Activated CD4-positive, alpha-beta T cell treated with anti-CD3 and anti-CD28 coated beads, Interleukin-2, amount 10 ng/mL, durations not matched to agents 24 days and 14 days (primary cell): ENCODE measurements at places on chromosomes 16 and 17. TPM values are rescaled to one million over a fixed set of nuclear protein-coding genes. Genes with fewer than 3 reads are reported as not detected.

GRCh38 chr16:84268291-84269040, 26.2 kb upstream of the WFDC1 start:
- DNase-seq = no peak

GRCh38 chr16:58556678-58557077, 41.4 kb downstream of the SETD6 start:
- DNase-seq = no peak

DNA sequence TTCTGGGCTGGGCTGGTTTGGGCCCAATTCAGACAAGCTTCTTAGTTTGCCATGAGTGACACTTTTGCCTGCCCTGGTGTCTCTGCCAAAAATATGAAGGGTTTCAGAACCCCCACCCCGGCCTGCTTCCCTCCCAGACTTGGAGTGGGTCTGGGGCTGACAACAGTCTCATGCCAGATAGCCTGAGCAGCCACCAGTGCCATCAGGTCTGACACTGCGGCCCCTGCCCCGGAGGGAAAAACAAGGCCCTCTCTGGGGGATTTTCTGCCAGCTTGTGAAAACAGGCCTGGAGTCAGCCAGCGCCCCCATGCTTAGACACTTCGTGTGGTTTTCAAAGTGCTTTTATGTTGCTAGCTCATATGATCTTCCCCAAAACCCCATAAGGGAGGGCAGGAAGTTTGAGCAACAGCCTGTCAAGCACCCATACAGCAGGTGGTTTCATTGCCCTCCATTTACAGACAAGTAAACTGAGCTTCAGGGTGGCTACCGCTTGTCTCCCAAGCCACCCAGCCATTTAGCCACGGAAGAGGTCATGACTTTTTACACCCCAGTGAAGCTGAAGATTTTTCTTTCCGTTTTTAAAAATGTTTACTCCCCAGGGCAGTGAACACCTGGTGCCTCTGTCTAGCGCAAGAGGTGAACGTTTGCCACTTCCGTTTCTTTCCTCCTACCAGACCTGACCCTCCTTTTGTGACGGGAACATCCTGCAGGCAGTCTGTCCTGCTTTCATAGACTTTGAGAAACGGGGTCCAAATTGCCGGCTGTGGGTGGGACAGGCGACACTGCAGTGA, 300.6 kb downstream of the SEC14L1 start:
- peak; percentile 92 for DNase-seq

- no peak for DNase-seq
Measured at GRCh38 chr17:75806822-75807500, 22.4 kb downstream of the UNK start.

DNA sequence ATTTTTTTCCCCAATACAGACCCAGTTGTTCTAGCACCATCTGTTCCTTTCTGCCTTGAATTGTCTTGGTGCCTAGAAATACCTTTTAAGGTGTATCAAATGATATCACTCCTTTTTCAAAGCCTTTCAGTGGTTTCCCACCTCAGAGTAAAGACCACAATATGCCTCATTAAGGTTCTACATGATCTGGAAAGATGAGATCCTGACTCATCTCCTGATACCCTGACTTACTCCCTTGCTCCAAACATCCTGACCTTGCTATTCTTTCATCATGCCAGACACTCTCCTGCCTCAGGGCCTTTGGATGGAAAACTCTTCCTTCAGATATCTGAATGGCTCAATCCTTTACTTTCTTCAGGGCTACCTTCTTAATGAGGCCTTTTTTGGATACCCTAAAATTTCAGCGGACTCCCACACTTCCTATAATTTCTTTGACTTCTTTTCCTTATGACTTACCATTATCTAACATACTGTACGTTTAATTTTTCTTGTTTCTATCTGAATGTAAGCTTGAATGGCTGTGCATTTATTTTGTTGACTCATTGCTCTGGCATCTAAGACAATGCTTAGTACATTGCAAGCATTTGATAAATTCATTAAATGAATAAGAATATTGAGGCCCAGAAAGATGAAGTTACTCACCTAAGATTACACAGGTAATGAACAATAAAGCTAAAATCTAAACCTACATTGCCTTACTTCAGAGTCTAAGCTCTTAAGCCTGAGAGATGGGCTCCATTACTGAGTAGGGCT, 19.2 kb downstream of the FLOT2 start:
- no peak for DNase-seq

DNA sequence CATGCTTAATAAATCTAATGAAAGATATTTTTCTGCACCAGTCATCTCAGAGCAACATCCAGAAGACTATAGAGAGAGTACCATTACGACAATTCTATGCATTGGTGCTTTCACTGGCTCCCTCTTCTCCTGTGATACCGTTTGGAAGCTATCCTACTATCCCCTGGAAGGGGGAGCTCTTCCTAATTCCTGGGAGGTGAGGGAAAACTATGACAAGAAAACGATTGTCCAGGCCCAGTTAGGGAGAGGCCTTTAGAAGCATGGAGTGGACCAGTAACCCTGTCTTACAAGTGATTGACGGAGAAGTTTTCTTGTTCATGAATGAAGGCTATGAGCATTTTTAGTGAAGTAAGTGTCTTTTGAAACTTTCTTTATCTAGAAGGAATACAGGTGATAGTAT, 150.2 kb downstream of the TANC2 start:
- DNase-seq = no peak

- DNase-seq = no peak
Measured at GRCh38 chr17:206941-207560, 25.6 kb upstream of the DOC2B start.

DNA sequence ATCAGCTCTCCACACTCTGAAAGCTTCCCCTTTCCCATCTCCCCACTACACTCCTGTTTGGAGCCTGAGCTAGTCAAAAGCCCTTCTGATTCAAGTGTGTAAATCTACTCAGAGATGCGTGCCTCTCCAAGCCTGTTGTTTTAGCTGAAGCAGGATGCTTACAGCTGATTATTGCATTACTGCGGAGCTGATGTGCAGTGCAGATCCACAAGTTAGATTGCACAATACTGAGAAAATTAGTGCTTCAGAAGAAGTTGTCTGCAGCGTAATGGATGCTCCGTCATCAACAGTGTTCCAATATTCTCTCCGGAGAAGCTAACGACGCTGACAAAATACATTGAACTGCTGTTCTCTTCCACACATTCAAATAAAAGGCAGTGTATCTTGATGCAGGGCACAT, 44.8 kb upstream of the NLRP1 start:
- DNase-seq = no peak

GRCh38 chr16:89201439-89202377, 1.4 kb upstream of the SLC22A31 start:
- peak; percentile 93 for DNase-seq

DNA sequence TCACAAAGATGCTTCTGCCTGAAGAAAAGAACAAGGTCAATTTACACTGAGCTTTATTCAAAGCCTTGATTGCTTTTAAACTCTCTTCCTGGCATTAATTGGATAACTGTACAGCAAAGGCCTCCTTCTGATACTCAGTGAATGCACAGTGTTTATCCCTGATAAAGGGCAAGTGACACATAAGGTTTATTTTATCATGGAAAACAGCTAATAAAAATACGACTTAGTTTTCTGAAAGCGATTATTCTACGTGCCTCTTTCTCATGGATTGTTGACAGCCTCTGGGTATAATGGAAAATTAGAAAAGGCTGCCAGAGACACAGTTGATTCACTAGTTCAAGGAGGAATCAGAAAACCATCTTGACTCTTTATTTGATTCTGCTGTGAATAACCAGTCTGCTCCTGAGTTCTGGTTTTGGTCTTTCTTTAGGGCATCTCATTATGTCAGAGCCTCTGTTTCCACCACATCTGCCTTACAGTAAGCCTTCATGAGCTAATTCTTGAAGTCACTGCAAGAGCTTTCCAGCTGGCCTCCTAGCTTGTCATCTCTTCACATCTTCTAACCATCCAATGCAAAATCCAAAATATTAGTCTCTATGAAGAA, 212.9 kb downstream of the CNTNAP4 start:
- no peak for DNase-seq

DNA sequence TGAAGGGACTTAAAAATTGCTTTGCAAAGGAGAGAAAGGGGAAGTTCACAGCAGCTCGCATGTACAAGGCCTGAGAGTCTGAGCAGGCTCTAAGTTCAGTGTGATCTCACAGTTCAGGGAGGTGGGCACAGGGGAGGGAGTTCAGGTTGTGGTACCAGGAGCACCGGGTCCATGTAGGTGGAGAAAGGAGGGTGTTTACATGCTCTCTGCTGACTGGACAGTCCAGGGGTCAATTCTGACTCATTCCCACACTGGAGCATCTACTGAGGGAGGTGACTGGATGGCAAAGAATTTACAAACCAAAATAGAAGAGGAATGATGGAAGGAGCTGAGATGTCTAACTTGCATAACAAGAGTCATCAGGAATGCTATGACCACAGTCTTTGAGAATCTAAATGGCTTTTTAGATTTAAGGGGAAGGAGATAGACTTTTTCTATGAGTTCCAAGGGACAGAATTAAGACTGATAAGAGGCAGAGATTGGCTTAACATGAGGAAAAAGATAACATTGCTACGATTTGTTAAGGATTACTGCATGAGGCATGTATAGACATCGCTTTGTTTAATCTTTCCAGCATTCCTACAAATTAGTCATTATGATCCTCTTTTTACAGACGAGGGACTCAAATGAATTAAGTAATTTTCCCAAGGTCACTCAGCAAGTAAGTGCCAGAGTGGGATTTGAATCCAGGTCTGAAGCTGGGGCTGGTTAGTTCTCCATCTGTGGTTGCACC, 29.9 kb downstream of the MIS12 start:
- DNase-seq = no peak

DNA sequence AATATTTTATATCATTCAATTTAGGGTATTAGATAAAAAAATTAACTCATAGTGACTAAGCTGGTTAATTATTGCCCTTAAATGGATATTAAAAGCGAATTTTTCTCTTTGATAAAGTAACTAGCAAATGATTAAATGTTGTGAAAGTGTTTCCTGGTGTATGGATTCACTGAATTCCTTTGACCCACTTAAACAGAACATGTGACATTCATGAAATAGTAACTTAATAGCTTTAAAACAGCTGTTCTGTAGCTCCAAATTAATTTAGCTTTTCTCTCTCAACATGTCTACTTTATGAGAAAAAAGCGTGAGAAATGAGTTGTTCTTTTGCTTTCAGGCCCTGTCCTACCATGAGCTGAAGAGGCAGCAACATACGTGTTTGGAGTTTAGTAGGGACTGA, 36.4 kb upstream of the APPBP2 start:
- DNase-seq = no peak

DNA sequence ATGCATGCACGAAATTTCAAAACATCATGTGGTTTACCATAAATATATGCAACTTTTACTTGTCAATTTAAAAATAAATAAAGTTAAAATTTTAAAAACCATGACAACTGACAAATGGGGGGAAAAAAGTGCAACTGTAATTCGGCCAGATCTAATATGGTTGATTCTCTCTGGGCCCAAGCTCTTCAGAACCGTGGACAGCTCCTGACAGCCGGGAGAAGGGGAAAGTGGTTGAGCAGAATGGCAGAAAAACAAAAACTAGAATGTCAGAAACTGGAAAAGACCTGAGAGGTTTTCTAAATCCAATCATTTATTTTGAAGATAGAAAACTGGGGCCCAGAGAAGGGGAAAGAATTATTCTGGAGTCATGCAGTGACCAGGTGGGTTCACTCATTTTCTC, 126.6 kb downstream of the TMEM132E start:
- peak; percentile 78 for DNase-seq

GRCh38 chr17:77375917-77376651, 235.3 kb downstream of the SEC14L1 start:
- peak; percentile 93 for DNase-seq

DNA sequence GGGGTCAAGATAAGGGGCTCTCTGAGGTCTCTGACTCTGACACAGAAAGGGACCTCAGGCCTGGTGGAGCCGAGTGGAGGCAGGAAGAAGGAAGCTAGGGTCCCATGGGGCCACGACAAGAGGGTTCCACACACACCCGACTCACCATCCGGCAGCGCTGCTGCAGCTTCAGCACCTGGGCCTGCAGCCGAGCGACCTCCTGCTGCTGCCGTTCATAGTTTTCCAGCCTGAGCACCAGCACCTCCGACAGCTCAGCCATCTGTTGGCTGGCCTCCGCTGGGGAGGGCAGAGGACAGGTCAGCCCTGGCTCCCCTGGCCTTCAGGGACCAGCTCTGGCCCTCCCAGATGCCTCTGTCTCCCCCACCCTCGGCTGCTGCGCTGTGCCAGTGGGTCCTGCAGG, 6.4 kb downstream of the HAP1 start:
- DNase-seq = no peak

DNA sequence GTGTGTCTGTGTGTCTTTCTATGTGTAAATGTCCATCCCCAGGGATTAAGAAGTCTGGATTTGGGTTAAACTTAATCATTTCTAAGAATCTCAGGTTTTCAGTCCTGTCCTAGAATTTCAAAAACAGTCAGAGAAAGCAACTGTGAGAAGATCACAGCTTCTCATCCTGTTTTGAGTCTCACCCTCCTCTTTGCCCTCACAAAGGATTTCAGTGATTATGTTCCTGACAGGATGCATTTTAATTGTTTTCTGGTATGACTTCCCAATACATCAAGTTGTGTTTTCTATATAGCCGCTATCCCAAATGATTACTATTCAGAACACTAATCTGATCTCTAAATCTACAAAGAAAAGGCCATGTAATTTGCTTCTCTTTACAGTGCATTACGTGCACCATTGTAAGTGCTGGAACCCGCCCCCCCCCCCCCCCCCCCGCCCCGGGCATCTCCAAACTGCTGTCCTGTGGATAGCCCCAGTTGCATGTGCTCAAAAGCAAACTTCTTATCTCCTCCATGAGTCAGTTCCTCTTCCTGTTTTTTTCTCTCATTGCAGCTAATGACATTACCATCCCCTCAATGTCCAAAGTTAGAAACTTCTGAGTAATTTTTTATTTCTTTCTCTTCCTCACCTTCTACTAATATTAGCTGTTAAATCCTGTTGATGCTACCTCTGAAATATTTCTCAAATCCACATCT, 73.9 kb downstream of the CDH13 start:
- DNase-seq = no peak

GRCh38 chr16:24471561-24472350, 67.6 kb upstream of the RBBP6 start:
- no peak for DNase-seq

GRCh38 chr16:23156946-23157460, 7.8 kb upstream of the USP31 start:
- DNase-seq = no peak

DNA sequence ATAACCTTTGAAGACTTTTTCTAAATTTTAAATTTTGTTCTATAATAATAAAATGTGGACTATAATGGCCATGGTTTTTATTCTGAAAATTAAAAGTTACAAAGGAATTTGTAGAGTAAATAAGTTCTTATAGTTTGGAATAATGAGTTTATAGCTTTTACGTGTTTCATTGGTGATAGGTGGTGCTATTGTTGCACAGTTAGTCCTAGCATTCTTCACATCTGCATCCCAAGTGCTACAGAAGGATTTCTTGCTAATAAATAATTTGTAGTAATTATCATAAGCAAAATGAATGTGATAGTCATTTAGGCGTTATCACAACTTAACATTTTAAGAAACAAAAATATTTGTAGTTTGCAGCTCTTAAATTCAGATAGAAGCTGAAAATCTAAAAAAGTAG, 67.9 kb downstream of the BCAS3 start:
- no peak for DNase-seq

GRCh38 chr16:19284207-19284606, 1.3 kb upstream of the CLEC19A start:
- no peak for DNase-seq

Gene HOXB5
- not detected in 2 replicates for total RNA-seq

Gene BCKDK
- 44.3 and 44.9 TPM in 2 replicates for total RNA-seq

Gene AARS1
- total RNA-seq = 115 and 117 TPM in 2 replicates

Gene IKZF3
- total RNA-seq = 14.7 and 15.9 TPM in 2 replicates

Gene NATD1
- total RNA-seq = 1.1 TPM in 2 replicates

Gene CHST4
- total RNA-seq = not detected in 2 replicates

Gene CHTF18
- 141 and 147 TPM in 2 replicates for total RNA-seq

Gene FASN
- 428 and 452 TPM in 2 replicates for total RNA-seq

Gene PPP1R1B
- not detected in 2 replicates for total RNA-seq

Gene UMOD
- total RNA-seq = not detected in 2 replicates

Gene C17orf78
- total RNA-seq = not detected in 2 replicates

Gene TBC1D3I
- 0.65 and 1.9 TPM in 2 replicates for total RNA-seq
